ENCODE measurements at places on chromosomes 5 and 9.

DNA sequence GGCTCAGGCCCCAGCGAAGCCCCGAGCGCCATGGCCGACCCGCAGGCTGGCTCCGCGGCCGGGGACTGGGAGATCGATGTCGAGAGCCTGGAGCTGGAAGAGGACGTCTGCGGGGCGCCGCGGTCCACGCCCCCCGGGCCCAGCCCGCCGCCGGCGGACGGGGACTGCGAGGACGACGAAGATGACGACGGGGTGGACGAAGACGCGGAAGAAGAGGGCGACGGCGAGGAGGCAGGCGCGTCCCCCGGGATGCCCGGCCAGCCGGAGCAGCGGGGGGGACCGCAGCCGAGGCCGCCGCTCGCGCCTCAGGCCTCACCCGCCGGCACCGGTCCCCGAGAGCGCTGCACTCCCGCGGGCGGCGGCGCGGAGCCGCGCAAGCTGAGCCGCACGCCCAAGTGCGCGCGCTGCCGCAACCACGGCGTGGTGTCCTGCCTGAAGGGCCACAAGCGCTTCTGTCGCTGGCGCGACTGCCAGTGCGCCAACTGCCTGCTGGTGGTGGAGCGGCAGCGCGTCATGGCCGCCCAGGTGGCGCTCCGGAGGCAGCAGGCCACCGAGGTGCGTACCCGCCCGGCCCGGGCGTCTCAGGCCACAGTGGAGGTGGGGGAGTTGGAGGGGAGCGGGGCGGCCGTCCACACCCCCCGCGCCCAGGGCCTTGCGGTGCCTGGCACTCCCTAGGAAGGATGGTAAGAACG, 1.6 kb downstream of the DMRT2 start:
- no peak for DNase-seq

DNA sequence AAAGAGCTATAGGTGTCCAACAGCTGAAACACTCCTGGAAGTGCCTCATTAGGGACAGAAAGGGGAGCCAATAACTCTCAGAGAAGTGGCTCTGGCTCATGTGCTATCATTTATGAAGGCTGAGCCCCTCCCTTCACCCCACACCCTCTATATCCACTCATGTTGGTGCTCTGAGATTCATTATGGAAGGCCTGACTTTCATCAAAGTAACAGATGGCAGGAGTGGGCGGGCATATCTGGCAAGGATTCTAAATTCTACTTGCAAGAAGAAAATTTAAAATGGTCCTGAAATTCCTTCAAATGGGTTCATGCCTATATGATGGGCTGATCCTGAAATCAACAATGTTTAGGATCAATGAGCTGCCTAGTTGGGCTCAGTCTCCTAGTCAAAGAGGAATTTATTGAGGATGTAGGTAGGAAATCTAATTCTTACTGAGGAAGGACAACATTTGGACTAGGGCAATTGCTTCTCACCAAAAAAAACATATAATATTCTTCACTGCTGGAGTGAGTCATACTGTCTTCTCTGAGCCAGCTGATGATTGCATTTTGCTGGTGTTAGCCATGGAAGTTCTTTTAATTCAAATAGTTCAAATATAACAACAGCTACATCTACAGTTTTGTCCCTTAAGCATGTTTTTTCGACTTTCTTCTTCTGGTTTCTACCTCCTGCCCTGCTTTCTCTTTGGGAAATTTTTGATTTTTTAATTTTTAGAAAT, 23.5 kb downstream of the NMRK1 start:
- DNase-seq: no peak

DNA sequence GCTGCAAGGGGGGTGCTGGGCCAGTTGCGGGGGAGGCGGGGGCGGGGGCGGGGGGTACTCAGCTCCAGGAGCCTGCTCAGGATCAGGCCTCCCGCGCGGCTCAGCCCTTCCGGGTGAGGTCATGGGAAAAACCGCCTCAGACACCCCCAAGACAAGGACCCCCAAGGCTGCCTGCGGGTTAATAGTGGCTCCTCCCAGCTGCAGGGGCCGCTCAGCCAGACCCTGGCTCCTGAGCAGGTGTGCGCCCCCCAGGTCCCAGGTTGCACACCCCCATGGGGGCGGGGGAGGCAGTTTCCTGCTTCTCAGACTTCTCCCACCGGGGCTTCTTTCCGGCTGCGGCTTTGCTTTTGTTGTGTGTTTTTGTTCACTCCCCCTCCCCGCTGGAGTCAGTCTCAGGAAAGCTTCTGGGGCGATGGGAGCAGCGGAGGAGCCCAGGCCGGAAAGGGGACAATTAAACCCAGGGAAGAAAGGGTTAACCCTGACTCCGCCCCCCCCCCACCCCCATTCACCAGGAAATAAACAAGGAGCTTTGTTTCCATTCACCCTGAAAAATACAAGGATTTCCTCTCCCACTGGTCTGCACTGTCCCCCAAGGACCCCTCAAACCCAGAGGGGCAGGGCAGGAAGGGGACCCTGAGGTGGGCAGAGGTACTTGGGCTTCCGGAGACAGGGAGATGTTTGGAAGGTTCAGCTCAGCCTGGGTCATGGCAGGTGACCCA, 42.3 kb upstream of the NOTCH1 start:
- DNase-seq: no peak

- no peak for DNase-seq
Observed at GRCh38 chr5:129631961-129632360, 115.9 kb upstream of the MINAR2 start.

DNA sequence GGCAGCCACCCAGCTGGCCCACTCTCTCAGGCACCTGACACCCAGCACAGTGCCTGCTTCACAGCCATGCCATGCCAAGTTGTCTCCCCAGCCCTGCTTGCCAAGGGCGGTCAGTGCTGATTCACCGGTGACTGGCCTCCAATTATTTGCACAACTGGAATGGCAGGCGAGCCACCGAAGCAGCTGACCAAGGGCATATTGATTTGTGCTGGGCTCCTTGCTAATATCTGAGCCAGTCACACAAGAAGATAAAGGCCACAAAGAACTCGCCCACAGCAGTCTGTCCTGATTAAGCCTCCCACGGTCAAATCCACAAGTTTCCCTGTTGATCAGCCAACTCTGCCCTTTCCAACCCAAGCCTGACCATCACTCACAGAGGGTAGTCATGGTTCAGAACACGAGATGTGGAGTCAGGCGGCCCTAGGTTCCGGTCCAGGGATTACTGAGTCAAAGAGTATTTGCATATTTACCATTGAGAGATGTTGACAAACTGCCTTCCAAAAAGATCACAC, 6.4 kb upstream of the EEIG1 start:
- DNase-seq: no peak

DNA sequence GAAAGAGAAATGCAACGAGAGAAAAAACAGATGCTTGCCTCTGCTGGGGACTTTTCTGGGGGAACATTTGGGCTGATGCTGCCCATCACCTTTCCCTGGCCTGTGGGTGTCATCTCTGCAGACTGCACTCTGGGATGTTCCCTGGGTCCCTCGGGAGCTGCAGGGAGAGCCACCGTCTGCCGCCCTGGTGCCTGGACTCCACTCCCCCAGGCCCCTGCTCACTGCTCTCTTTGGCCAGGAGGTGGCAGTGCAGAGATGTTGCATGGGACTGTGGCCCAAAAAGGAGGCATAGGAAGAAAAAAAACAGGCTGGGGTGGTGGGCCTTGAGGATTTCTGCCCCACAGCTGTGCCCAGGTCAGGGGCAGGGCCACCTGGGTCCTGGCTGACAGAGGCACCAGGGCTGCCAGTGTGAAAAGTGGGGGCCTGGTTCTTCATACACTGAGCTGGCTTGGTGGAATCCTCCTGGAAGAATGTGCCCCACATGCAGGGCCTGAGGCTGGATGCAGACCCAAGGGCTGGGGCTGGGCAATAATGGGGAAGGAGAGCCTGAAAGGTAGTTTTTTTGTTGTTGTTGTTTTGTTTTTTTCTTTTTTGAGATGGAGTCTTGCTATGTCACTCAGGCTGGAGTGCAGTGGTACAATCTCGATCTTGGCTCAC, 353.6 kb downstream of the SLIT3 start:
- DNase-seq: no peak

DNA sequence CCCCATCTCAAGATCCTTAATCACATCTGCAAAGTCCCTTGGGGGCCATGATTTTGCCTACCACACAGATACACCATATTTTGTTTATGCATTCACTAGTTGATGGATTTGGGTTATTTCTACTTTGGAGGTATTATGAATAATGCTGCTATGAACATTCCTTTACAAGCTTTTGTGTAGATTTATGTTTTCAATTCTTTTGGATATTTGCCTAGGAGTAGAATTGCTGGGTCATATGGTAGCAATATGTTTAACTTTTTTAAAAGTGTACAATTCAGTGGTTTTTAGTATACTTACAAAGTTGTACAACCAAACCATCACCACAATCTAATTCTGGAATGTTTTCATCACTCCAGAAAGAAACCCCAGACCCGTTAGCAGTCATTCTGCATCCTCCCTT, 7.8 kb upstream of the ANP32B start:
- DNase-seq: no peak

GRCh38 chr5:78768781-78769380, 120.3 kb upstream of the LHFPL2 start:
- no peak for DNase-seq

GRCh38 chr9:133787754-133788025, 49.5 kb upstream of the SARDH start:
- no peak for DNase-seq

- no peak for DNase-seq
Observed at GRCh38 chr5:149474198-149474597, 77.0 kb downstream of the CSNK1A1 start.

- no peak for DNase-seq
Observed at GRCh38 chr9:20616808-20617207, 5.5 kb downstream of the MLLT3 start.

- DNase-seq: no peak
Observed at GRCh38 chr9:28270156-28270555, 696.9 kb upstream of the C9orf72 start.

DNA sequence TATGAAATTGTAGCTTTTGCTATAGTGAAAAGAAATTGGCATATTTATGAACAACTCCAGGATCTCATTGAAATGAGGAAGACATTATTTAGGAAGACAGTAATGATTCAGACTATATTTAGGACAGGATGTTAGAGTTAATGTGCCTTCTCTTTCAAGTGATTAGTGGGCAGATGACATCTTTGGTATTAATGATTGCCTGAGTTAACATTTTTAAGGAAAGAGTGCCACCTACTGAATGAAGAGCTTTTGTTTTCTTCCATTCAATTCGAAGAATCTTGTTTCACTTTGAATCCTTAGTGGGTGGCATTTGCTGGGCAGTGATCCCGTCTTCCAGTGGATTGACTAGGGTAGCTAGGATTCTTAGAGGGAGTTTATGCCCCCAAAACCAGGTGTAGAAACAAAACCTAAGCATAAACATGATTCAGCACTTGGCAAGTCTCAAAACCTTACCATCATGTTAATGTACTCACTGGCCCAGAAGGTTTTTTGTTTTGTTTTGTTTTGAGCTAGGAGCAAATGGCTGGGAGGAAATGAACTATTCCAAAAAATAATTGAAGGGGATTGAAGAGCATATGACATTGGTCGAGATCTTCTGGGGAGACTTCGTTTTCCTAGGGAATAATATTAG, 23.2 kb downstream of the MAP3K1 start:
- no peak for DNase-seq

DNA sequence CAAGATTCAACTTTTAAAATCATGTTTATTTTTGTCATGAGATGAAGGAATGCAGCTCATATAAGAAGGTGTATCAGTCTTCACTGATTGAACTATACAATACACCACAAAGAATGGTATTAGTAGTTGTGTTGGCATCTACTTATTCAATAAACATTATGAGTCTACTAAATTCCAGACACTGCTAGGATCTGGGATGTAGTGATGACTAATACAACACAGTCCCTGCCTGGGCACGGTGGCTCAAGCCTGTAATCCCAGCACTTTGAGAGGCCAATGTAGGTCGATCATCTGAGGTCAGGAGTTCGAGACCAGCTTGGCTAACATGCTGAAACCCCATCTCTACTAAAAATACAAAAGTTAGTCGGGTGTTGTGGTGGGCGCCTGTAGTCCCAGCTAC, 171.4 kb upstream of the NFIB start:
- no peak for DNase-seq

DNA sequence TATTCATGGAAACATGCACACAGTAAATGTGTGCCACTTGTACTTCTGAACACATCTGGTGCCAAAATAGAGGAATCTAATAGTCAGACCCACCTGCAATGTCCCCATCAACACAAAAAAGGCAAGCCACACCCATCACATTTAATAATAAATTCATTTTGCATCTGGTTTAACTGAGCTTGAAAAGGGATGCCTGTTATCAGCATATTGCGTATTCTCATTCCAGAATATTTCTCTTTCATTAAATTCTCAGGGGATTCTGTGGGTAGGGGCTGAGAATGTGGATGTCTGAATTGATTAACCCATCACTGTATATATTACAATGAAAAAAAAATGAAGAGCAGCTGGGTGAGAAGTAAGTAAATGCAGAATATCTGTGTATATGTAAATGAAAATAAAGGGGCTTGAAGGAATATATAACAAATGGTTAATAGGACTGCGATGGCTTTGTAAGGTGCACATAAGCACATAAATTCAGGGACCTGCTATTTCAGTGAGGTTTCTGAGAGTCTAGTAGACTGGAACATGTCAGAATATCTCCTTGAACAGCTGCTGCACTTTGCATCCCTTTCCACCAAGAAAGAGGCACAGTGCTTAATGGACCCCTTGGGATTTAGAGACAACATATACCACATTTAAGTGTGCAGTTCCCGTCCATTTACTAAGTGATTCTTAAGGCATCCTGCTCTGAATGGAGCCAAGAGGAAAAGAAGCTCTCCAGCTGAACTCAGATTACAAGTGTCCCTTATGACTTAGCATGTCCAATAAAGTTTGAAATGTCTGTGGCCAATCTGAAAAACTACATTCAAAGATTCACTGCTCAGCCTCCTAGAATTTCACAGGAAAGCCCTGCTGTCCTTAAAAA, 104.1 kb upstream of the NIPBL start:
- DNase-seq: no peak

- DNase-seq: no peak
Observed at GRCh38 chr5:58116346-58116745, 343.5 kb downstream of the PLK2 start.

- DNase-seq: no peak
Observed at GRCh38 chr5:107817951-107818350, 147.2 kb upstream of the EFNA5 start.

DNA sequence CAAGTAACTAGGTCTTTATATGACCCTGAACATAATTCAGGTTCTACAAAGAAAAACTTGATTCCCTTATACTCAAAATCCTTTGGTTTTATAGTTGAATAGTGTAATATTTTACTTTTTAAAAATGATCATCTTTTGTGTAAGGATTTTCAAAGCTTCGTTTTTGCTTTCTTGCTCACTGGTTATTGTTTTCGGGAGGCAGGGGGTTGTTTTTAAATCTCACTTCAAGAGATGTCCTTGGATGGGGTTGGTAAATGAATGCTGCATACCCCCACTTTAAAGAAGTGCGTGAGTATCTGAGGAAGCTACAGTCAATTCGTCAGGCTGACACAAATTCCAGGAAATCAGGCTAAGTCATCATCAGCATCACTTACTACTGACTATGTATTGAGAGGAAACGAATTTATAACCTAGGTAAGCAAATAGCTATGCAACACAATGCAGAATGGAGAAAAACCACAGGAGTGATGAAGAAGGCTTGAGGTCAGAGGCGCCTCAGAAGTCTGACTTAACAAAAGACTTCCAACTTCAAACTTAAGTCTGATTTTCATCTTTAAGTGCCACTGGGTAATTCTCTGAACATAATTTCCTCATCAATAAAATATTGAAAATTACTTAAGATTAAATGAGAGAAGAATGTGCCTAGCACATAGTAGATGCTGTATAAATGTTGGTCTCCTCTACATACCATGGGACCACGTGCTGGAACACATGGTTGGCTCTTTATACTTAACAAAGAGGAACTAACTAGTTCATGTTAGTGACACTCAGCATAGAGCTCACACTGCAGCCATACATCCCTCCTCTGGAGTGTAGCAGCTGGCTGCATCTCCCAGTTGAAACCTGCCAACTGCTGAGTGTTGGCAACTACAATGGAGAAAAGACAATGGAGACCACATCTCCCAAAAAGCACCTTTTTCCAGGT, 106.0 kb upstream of the KIF2A start:
- DNase-seq: no peak

Measured in NCI-H1048 (cell line).